Left forelimb (tissue), 1 donor: ENCODE measurements at places on chromosomes 12 and 14.

GRCh38 chr14:93281937-93282336, 50.9 kb downstream of the BTBD7 start:
- no peak for DNase-seq

GRCh38 chr14:76647697-76648298, 113.5 kb upstream of the VASH1 start:
- DNase-seq = no peak

GRCh38 chr12:68771223-68771925, 25.4 kb downstream of the SLC35E3 start:
- DNase-seq = no peak

DNA sequence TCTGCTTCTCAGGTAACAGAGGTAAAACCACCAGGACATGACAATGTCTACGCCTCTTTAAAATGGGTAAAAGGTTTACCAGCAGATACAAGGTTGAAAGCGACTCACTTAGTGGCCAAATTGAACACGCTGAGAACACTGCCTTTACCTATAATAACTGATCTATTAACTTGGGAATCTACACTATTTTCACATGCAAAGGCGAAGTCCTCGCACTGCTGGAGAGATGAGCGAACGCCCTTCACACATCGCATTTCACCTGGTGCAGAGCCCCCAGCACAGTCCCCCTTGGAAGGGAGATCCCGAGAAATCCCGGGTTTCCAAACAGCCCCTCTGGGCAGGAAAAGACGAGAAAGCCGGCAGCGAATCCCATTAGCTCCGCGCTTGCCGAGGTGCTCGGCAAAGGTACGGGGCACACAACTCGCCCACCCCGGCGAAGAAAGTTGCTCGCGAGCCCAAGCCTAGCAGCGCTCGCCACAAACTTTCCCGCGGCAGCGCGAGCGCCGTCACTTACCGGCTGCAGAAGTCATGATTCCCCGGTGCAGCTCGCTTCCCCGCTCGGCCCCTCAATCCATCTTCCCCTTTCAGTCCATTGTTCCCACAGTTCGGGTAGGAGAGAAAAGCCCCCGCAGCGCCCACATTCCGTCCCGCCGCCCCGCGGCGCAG, 423 bp downstream of the FGD6 start:
- no peak for DNase-seq

DNA sequence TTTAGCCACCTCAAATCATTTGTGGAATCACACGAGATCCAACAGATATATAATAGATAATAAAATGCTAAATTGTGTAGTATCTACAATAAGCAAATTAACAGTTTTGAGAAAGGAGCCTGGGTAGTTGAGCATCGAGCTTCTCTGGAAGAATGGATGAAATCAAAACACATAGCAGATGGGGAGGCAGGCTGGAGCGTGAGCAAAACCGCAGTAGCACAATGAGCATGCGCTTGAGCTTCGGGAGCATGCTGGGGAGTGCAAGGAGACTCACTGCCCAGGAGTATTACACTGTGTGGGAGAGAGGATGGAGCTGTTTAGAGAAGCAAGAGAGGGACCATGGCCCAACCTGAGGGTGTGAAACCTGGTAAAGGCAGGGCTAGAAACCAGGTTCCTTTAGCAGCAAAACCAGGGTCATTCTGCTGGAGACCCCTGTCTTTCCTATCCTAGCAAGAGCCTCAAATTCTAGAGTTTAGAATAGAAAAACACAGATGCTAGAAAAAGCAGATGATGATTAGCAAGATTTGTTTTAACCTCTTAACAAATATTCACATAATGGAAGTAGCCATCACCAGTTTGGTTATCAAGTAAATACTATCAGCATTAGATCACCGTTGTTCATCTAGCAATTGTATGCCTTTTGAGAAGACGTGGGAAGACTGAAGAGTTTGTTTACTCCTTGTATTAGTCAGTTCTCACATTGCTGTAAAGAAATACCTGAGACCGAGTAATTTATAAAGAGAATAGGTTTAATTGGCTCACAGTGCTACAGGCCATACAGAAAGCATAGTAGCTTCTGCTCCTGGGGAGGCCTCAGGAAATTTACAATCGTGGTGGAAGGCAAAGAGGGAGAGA, 484.8 kb downstream of the EGLN3 start:
- no peak for DNase-seq

DNA sequence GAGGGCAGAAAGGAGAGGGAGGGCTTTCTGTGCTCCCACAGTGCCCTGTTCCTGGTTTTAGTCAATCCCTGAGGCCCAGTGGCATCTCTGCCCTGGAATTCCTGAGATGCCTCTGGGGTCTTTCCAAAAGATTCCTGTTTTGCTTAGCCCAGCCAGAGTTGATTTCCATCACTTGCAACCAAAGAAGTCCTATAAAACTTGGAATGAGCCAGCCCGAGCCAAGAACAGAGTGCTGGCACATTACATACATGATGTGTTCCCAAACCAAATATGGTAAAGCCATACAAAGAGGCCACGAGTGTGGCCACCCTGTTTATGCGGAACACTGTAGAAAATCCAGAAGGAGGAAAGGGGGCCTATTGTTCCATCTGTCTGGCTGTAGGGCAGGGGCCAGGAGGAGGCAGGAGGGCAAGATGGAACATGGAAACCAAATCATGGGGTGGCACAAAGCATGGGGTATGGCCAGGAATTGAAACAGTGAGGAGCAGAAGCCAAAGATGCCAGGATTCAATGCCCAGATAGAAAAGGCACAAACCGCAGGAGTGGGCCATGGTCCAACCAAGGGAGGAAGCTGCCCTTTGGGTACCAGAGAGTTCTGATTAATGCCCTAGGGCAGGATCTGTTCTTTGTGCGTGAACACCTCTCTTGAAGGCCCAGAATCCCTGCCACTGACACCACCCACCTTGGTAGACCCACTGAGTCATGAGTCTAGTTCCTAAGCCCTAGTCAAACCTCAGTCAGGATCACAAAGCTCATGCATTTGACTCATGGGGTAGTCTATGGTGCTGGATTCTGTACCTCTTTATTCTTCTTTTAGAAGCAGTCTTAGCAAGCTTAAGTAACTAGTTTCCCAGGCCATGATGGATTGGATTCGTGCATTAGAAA, 75.2 kb downstream of the LRRC74A start:
- no peak for DNase-seq

DNA sequence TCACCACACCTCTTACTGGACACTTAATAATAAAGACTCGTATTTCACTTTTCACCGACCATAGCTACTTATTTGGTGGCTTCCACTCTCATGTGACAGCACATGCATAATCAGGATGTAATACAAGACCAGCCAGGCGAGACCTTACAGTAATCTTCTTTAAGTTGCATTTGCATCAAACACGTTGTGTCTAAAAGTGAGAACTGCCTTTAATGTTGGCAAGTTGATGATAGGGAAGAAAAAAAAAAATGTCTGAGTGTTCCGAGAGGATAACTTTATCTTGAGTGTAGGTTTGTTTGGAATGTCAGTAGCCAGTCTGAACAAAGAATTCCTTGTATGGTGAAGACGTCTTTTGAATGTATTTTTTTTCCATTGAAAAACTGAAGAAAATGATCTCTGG, 440.4 kb downstream of the ADAMTS20 start:
- DNase-seq = no peak

- DNase-seq = no peak
Observed at GRCh38 chr14:73136085-73136386, 271 bp upstream of the PSEN1 start.

GRCh38 chr14:96167224-96168148, 37.2 kb upstream of the BDKRB2 start:
- DNase-seq = peak; percentile 38

DNA sequence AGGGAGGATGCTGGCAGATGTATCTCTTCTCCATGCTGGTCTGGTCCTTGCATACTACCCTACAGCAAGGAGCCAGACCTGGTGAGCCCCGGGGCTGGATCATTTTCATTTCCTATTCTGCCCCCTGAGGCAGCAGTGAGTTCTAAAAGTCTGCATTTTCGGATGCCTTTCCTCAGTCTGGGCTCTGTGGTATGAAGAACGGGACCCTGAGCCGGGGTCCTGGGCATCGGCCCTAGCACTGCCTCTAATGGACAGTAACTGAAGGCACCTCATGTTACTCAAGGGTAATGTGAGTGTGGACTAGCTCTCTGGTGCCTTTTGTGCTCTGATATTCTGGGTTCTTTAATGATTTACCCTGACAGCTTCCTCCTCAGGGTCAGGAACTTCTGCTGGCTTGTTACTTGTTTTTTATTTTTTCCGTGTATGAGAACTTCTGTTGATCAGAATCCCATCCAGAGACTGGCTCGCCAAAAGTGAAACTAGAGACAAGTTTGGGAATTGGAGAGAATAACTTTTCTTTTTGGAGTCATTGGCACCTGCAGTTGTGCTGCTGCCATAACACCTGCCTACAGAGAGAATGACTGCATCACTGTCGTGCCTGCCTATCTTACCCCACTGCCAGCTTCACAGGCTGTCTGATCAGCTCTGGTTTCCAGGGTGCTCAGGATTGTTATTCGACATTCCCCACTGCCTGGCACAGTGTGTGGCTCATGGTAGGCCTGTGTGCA, 62.3 kb downstream of the SUSD6 start:
- DNase-seq = no peak

DNA sequence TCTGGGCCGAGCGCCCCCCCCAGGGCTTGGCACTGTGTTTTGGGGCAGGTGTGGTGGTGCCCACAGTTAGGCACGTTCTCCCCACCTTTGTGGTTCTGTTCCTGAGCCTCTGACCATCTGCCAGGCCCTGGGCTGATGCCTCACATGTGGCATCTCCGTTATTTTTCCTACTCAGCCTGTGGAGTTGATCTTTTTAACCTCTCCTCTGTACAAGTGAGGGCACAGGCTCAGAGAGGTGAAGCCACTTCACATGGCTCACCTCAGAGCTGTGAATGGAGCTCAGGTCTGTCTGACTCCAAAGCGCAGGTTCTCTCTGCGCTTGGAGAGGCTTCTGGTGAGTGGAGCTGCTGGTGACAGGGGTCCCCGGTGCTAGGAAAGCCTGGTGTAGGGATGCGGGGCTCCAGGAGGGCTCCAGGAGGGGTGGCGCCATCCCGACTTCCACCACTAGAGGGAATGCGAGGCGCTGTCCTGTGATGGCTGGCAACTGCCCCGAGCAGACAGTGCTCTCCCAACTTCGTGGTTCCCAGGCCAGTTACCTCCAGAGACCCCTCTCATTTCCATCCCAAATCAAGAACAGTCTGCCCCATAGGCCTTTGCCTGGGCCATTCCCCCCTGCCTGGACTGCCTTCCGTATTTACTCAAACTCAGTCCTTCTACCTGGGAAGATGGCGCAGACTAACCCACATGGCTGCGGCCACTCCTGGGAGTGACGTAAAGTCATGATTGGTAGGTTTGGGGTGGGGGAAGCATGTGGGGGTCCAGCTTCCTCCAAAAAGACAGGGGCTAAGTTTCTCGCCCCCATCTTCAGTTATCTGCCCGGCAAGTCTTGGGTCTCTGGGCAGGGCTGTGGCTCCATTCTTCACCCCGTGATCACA, 9.9 kb downstream of the BCL7A start:
- no peak for DNase-seq

DNA sequence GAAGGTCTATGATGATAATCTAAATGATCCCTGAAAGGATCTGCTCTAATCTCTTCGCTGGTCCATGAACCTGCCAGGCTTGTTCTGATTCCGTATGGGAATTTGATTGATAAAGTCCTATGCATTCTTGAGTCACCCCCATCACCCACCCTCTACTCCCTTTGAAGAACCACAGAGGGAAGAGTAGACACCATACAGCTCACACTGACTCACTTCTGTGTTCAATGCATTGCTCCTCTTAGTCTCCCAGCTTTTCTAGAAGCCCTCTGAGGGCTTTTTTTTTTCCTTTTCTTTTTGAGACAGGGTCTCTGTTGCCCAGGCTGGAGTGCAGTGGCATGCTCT, 18.5 kb upstream of the GPRC5A start:
- no peak for DNase-seq

DNA sequence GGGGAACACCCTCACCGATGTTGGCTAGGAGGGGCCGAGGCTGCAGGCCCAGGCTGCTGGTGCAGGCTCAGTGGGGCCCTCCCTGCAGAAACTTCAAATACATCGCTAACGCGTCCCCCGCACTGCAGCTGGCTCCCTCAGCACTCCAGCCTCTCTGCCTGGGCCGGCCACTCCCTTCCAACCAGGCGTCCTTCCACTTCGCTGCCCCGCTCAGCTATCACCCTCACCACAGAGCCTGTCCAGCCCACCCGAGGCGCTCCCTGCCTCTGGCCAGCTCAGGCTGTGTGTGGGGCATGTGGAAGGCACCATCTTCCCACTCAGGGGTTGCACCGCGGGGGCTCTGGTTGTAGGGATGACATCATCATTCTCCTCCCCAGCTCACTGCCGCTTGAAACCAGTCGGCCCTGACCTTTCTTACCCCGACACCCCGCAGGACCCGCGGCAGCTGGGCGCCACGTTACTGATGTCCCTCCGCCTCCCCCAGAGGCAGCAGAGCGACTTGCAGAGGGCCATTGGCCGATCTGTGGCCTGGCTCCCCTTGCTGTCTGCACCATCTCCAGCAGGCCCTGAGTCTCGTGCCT, 199.9 kb upstream of the RTL1 start:
- DNase-seq = no peak

GRCh38 chr12:96220902-96221301, 26.7 kb downstream of the ELK3 start:
- DNase-seq = no peak

- DNase-seq = no peak
Observed at GRCh38 chr14:90820958-90821357, 4.7 kb upstream of the TTC7B start.

DNA sequence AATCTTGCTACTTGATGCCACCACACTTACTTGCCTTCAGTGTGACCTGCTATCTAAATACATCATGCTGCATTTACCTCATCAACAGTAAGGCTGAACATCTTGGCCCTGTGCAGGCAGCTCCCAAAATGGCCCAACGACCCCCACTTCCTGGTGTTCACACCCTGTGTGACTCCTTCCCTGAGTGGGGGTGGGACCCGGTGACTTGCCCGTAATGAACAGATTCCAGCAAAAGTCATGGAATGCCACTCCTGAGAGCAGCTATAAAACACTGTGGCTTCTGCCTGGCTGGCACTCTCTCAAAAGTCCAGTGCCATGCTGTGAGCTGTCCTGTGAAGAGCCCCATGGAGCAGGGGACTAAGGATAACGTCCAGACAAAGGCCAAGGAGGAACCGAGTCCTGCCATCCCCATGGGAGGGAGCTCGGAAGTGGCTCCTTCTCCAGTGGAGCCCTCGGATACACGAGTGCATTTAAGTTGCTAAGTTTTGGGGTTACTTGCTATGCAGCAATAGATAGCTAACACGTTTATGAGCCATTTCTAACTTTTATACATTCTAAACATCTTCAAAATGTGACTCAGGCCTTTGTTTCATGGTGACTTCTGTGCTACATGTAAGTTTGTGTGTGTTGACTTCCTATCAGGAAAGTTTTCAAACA, 33.0 kb downstream of the P2RX2 start:
- no peak for DNase-seq
